ENCODE measurements at places on chromosomes 11 and 22.

- DNase-seq: no peak
Observed at GRCh38 chr11:47848700-47849155, 578 bp upstream of the NUP160 start.

DNA sequence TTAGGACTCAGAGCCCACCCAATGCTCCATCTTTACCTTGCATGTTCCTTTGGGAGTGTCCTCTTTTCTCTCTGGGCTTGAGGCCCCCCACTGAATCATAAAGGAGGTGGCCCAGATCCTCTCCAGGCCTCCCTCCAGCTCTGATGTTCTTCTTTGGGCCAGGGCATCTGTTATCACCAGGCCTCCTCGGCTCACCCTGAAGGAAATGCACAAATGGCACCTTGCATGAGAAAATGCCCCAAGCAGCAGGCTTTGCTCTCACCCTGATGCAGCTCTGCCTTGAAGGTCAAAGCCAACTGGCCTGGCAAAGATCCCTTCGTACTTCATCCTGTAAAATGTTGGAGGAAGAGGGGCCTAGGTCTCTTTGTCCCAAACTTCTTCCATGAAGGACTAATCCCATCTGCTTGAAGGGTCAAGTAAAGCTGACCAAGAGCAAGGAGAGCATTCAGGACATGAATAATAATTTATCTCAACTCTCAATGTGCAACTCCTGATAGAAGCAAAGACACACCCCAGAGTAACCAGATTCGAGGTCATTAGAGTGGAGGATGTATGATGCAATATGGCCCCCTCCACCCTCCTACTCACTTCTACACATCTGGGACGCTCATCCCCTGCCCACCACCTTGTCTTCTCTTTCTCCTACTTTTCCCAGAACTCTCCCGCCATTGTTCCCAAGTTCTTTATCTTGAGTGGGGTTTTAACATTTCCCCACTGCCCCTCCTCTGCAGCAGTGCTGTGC is 9.5 kb downstream of the APOL6 start:
- DNase-seq: no peak

DNA sequence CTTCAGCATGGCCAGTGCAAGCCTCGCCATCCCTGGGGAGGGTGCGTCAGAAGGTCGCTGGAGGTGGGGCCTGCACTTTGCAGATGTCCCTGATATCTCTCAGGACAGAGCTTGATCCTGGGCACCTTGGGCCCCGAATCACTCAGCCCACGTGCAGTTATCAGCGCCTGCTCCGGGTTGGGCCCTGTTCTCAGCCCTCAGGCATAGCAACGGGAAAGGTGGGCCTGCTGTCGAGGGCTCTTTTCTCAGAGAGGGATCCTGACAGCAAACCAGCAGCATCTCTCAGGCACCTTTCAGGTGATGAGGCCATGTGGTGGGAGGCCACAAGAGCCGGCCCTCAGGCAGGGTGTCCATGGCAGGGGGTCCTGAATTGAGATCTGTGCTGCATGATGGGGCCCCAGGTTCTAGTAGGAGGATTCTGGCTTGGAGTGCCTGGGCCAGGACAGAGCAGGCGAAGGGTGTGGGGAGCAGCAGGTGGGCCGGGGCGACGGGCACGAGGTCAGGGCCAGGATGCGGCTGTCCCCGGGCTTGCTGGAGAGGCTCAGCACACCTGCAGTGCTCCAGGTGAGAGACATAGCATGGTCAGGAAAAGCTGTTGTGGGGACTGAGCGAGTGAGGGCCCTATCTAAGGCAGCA is 280.5 kb downstream of the TBC1D22A start:
- DNase-seq: no peak

DNA sequence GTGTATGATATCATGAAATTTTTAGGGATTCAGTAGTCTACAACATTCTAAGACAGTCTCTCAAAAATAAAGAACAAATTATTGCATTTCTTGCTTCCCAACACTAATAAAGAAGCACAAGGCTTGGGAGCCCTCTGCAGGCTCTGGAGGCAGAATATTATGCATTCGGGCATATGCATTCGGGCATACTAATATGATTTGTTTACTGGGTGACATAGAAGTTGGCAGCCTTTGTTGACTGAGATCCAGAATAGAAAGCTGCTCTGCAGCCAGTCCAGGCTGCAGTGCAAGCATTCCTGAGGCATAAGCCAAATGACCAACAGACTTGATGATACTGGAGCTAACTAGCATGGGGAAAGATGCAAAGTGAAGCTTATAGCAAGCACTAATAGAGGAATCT is 945.5 kb downstream of the OPCML start:
- no peak for DNase-seq

- no peak for DNase-seq
Observed at GRCh38 chr11:113572136-113572735, 97.0 kb upstream of the DRD2 start.

DNA sequence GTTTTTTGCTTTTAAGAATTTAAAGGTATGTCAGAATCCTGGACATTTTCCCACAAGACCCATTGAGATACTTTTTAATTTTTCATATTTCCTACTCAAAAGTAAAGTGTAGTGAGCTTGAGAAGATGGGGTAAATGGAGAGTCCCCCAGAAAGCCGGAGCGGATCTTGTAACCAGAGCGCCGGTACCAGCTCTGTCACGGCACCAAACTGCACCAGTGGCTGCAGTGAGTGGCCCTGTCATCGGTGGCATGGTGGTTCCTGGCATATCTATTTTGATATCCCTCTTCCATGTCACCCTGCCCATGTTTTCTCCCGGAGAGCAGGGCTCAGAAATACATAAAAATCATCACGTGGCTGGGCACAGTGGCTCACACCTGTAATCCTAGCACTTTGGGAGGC is 19.3 kb downstream of the DDX25 start:
- no peak for DNase-seq

DNA sequence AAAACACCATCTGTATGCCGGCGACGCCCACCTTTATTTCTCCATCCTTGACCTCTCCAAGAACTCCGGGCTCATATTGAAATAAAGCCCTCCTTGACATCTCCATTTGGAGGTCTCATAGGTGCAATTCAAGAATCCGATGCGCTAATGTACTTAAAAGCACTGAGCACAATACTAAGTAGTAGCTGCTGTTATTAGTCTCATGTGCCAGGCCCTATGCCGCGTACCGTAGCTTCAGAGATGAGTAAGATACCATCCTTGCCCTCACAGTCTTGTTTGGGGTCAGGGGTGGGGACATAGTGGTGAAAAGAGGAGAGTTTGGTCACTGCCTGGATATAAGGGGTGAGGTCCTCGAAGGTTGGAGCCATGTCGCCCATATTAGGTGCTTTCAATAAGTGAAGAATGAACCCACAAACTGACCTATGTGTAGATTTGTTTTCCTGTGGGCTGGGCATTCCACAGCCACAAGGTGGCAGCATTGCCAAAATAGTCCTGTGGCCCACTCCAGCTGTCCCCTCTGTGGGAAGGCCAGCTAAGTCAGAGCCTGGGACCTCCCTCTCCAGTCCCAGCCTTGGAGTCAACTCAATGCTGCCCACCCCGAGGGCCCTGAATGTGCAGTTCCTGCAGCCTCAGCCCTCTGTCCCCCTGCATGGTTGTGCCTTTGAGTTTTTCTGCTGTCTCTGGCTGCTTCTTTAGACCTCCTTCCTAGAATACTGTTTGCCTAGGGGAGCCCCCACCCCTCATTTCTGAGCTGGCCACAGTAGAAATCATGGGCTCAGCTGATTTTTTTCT is 6.5 kb downstream of the DCPS start:
- no peak for DNase-seq

GRCh38 chr11:126111458-126112116 is 48.9 kb upstream of the CDON start:
- DNase-seq: no peak

Measured in HS-27A (cell line).